ENCODE measurements at places on chromosomes 6 and 20.

DNA sequence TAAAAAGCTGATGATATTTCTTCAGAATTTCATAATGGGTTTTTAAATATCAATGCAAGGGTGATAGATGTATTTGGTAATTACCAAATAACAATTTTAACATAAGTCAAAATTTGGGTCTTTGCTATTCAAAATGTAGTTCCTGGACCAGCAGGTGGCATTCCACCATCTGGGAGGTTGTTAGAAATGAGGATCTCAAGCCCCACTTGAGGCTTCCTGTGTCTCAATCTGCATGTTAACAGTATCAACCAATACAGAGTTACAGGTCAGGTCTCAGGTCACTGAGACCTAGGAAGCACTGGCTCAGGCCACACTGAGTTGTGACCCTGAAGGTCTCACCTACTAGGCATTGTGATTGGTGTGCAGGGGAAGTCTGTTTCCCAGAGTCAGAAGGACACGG lies 57.2 kb upstream of the MTRF1L start:
- no peak for DNase-seq

- DNase-seq, result no peak
These were observed 262.9 kb downstream of the TAF4 start for GRCh38 chr20:61802721-61803311.

DNA sequence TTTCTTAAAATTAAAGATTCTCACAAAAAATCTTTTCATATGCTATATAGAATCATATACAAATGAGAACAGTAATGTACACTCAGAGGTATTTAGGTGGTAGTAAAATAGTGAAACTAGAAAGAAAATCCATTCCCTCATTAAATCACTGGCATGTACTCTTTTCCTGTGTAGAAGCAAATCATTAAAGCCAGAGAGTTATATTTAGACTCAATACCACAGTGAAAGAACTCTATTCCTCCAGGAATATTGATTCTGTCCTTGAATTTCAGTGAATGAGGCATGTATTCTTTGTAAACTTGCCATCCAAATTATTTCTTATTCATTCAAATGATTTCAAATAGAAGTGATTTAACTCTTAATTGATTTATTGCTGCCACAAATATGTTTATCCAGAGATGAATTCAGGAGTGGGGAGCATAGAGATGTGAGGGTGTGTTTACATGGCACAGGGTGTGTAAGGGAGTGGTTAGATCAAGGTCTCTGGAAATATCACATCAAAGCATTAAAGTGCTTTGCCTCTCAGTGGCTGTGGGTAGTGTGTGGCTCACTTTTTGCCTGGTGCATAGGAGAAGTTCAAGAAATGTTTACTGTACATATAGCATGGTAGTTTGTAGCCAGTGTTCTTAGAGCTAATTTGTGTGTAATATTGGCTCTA lies 141.2 kb downstream of the FAM83B start:
- DNase-seq, result no peak

DNA sequence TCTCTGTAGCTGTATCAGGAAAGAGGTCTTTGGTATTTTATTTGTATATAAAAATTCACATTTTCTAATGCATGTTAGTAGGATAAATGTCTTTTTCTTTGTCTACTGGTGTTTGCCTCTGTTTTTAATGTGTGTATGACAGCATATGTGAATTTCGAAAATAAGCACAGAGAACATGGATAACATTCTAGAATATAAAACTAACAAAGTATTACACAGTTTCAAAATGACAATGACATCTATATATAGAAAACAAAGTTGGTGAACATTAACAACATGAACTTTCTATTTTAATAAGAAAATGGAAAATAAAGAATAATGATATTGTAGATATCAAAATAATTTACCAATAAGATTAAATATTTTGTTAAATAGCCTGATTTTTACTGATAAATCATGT lies 608.0 kb downstream of the COL12A1 start:
- DNase-seq, result no peak

DNA sequence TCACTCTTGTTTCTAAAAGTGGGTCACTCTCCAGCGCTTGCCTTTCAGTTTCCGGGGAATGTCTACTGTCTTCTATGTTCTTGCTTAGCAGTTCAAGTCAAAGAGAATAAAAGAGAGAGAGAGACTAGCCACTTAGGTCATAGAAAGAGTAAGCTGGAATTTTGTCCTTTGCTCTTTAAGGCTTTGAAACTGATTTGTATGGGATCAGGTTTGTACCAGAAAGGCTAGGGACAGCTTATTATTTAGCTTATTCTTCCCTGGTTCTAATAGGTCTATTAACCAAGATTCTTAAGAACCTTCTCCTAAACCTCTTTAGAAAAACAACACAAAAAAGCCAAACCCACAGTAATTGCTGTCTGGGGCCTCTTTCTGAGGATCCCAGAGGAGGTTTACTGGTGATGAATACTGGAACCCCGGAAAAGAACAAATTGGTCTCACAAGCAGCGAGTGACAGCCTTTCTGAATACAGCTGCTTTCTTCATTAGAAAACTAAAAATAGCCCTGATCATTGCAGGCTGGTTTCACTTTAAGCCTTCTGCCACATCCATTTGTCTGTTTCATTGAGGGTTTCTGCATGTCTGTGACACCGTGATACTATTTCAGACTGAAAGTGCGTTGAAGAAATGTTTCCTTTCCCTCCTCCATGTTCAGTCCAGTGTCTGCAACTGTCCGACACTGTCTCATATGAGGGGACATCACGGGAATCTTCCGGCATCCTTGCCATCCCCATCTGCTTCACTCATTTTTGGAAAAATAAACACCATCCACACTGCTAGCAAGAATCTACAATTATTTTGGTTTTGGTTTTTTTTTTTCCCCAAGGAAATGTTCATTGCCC lies 75.1 kb upstream of the ATXN1 start:
- DNase-seq, result no peak

DNA sequence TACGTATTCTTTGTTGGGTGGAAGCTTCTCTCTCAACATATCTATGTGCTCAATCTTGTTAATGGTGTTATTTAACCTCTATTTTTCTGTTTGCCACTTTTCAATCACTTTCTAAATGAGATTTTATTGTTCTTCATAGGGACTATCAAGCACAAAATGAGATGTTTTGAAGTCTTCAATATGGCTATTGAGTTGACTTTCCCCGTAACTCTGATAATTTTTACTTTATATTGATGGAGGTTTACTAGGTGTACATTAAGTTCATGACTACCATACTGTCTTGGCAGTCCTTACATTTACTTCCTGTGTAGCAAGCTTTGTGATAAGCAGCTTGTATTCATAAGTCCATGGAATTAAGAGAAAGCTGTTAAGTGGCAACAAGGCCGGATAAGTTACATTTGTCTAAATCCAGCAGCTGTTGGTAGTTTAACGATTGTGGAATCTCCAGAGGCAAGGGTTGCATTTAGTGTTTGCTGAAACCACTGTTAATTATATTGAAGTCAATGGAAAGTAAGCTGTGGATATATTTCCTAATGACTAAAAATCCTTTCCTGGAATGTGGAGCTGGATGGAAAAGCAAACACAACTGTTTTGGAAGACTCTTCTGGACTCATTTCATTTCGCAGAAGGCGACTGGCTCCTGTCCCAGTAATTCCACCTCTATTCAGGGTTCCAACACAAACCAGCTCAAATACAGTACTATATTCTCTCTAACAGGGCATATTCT lies 57.3 kb upstream of the SMIM29 start:
- DNase-seq, result no peak

- DNase-seq, result no peak
These were observed 344.4 kb downstream of the ESR1 start for GRCh38 chr6:152151920-152152319.

DNA sequence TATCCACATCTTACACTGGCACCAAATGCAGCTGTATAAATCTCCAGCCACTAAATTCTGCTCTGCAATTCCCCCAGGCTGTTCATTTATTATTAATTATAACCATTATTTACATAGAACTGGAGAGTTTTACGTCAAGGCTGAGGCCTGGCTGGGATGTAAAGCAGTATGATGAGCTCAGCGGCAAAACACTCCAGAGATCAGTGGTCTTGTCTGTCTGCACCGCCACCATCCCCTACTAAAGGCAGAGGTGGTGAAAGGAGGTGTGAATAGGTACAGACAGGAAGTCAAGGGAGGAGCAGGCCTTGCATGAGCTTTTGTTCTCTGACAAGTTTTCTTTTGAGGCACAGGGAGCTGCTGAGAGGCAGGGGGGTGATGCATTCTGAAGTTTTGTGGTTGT lies 159.9 kb upstream of the PCSK2 start:
- no peak for DNase-seq

GRCh38 chr6:80181352-80182081 lies 75.0 kb downstream of the BCKDHB start:
- DNase-seq, result no peak

Data from activated CD4-positive, CD25-positive, alpha-beta regulatory T cell treated with anti-CD3 and anti-CD28 coated beads, Interleukin-2, amount 50 U/mL, for 72 hours (primary cell).